CD4-positive, alpha-beta T cell treated with Interleukin-4 for 4 hours (primary cell): ENCODE measurements at places on chromosomes 5 and 9.

DNA sequence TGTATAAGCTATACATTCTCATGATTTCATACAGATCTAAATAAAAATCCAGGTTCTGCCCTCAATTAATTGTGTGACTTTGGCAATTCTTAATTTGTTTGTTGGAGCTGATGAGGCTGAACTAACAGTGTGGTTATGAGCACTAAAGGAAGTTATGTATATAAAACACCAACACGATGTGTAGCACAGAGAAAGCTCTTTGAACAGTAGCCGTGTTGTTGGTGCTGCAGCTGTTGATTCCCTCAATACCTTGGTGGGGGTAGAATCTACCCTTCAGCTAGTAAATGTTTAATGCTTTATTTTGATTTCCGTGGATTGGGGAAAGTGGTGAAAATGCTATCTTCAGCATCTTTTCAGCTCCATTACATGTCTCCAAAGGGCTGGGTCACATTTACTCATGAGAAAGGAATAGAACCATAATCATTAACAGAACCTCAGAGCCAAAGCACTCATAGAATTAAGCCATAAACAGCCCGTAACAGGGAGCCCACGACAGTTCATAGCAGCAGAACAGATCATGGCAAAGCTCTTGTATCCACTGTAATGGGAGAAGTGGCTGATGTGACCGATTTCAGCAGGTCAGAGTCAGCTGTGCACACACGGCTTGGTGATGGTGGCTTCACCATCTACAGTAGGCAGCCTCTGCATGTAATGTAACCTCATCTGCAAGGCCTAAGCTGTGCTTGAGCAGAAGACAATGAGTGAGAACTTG lies 332.7 kb downstream of the DIRAS2 start:
- no peak for DNase-seq

GRCh38 chr5:17061973-17062470 lies 125.9 kb upstream of the MYO10 start:
- DNase-seq = no peak

GRCh38 chr5:178991190-178992145 lies 3.7 kb downstream of the GRM6 start:
- no peak for DNase-seq

DNA sequence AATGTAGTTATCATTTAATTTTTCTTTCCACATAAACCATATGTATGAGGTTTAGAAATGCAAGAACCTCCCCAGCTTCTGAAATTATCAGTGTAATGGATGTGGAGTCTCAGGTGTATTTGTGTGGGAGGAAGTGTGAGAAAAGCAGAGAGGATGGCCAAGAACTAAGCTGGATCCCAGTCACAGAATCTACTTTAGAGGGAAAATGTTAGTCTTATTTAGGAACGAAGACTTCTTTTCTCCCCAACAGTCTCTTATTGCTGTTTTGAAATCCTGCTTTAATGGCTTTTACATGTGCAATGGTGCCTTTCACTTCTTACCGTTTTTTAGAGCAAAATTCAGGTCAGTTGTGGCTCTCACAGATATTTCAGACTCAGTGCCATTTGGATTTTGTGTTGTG lies 3.0 kb downstream of the EQTN start:
- DNase-seq = no peak

GRCh38 chr9:112532427-112532826 lies 45.8 kb downstream of the KIAA1958 start:
- DNase-seq = no peak

DNA sequence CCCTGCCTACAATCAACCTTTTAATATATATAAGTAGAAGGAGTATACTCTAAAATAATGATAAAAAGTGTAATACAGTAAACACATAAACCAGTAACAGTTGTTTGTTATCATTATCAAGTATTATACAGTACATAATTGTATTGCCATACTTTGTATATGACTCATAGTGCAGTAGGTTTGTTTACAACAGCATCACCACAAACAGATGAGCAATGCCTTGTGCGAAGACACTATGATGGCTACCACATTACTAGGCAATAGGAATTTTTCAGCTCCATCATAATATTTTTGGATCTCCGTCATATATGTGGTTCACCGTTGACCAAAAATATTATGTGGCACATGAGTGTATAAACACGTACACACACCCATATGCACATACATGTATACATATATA lies 69.7 kb upstream of the APC start:
- no peak for DNase-seq

GRCh38 chr9:35385042-35385441 lies 104.9 kb upstream of the RUSC2 start:
- DNase-seq = no peak

- DNase-seq = no peak
These were observed 61.3 kb upstream of the TYRP1 start for GRCh38 chr9:12631866-12632265.

GRCh38 chr9:100938507-100938906 lies 90.0 kb upstream of the PLPPR1 start:
- DNase-seq = no peak

DNA sequence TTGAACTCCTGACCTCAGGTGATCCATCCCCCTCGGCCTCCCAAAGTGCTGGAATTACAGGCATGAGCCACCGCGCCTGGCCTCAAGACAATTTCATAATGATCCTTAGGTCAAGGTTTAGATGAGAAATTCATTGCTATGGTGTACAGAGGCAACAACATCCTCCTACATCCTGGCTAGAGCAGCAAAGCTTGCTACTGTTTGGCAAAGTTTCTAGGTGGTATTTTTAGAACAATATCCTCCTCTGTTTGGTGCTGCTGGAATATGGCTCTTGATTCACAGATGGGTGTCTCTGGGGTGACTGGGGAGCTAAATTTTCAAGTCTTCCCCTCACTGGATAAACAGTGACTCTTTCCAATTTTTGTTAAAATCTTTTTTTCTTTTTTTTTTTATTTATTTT lies 30.6 kb downstream of the CRHBP start:
- DNase-seq = no peak

- DNase-seq = no peak
These were observed 1148.1 kb upstream of the ACO1 start for GRCh38 chr9:31236344-31236743.

GRCh38 chr5:113240951-113241726 lies 193.7 kb downstream of the TSSK1B start:
- no peak for DNase-seq

GRCh38 chr9:27870404-27870803 lies 297.1 kb upstream of the C9orf72 start:
- DNase-seq = no peak

DNA sequence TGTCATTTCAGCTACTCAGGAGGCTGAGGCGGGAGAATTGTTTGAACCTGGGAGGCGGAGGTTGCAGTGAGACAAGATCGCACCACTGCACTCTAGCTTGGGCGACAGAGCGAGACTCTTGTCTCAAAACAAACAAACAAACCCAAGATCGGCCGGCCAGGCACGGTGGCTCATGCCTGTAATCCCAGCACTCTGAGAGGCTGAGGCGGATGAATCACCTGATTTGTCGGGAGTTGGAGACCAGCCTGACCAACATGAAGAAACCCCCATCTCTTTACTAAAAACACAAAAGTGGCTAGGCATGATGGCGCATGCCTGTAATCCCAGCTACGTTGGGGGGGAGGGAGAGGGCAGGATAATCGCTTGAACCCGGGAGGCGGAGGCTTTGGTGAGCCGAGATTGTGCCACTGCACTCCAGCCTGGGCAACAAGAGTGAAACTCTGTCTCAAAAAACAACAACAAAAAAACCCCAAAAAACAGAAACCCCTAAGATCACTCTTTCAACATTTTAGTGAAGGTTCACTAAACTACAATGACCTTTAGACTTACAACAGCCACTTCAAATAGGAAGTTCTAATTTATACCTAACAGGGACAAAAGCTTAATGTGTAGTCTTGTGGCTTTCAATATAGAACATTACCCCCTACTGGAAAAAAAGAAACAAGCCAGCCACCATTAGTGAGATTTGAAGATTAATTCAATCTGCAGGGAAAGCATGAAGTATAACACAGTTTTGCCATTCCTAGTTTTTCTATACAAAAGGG lies 7.0 kb downstream of the HSPA9 start:
- DNase-seq = no peak

GRCh38 chr9:137407590-137408300 lies 15.2 kb downstream of the EXD3 start:
- DNase-seq = no peak

DNA sequence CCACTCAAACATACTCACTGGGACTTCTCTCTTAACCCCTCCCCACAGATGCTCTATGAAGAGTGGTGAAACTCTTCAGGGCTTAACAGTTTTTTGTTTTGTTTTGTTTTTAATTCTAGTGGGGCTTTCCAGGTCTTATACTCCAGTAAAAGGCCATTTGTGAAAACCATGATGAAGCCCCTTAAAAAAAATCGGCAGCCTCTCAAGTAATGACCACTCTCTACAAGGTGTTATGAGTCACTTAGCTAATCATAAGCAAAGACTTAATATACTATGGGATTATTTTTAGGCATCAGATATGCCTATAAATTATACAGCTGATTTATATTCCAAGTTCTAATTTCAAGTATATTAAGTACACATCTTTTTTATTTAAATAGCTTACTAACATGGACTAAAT lies 607.9 kb downstream of the RAB3C start:
- DNase-seq = no peak

DNA sequence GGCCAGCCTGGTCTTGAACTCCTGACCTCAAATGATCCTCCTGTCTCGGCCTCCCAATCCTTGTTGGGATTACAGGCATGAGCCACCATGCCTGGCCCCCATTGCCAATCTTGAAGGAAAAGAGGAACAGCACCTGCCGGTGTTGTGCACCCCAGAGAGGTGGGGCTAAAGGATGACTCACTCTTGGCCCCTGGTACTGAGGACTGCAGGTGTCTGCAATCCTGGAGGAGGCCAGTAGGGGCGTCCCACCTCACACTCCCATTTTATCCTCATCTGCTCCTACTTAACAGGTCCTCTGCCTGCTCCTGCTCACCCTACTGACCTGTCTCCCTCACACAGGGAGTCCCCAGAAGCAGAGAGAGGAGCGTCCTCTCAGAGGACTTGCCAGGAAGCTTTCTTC lies 390.4 kb downstream of the ARHGEF28 start:
- no peak for DNase-seq

DNA sequence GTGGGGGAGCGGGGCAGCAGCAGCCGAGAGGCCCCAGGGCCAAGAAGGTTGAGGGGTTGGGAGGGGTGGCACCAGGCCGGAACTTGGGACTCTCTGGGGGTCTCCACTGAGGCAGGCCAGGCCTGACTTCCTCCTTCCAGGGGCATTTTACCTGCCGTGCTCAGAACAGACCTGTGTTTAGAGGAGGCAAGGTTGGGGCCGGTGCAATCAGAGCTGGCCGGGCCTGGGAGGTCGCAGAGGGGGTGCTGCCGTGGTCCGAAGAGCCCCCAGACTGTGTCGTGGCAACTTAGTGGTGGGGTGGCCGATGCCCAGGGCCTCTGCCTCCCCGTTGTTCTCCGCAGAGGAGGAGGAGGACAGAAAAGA lies 21.8 kb downstream of the GLT6D1 start:
- no peak for DNase-seq

DNA sequence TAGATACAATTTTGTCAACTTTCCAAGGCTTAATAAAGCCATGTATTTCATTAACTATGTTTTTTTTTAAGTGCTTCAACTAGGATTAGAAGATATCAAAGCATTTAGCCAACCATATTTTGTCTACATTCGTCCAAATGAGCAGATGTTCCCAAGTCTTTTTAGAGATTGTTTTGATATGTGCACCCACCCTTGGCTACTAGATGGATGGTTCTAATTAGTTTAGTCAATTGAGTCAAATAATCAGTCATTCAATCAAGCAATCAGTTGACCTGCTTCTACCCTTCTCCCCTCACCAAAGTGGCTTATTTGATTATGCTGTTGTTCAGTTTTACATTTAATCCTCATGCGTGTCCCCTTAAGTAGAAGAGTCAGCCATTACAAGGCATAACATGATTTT lies 319.5 kb upstream of the TNC start:
- DNase-seq = no peak

DNA sequence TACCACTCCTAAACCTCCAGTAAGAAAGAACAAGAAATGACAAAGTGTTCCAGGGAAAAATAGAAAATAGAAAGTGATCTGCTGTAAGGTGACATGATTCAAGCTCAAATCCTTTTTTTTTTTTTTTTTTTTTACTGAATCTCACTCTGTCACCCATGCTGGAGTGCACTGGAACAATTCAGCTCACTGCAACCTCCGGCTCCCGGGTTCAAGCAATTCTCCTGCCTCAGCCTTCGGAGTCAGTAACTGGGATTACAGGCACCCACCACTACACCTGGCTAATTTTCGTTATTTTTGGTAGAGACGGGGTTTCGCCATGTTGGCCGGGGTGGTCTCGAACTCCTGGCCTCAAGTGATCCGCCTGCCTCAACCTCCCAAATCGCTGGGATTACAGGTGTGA lies 35.9 kb downstream of the TTLL11 start:
- no peak for DNase-seq

- DNase-seq = no peak
These were observed 38.8 kb upstream of the COL5A1 start for GRCh38 chr9:134602547-134603362.

GRCh38 chr5:43354774-43355173 lies 41.6 kb upstream of the HMGCS1 start:
- DNase-seq = no peak

DNA sequence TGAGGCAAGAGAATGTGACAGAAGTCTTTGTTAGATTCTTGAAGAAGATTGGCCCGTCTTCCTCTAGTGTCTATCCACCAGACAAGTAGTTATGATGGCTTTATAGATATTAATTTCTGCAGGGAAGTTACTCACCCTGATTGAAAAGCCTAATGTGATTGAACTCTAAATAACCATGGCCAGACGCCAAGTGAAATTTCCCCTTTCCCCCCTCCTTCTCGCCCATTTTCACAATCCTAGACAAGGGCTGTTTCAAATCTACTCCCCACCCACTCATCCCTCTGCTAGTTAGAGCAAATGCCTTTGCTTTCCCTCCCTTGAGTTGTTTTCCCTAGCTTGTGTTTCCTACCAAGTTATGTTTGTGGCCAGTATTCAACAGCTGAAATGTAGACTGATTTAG lies 182.5 kb downstream of the TMEM167A start:
- no peak for DNase-seq

DNA sequence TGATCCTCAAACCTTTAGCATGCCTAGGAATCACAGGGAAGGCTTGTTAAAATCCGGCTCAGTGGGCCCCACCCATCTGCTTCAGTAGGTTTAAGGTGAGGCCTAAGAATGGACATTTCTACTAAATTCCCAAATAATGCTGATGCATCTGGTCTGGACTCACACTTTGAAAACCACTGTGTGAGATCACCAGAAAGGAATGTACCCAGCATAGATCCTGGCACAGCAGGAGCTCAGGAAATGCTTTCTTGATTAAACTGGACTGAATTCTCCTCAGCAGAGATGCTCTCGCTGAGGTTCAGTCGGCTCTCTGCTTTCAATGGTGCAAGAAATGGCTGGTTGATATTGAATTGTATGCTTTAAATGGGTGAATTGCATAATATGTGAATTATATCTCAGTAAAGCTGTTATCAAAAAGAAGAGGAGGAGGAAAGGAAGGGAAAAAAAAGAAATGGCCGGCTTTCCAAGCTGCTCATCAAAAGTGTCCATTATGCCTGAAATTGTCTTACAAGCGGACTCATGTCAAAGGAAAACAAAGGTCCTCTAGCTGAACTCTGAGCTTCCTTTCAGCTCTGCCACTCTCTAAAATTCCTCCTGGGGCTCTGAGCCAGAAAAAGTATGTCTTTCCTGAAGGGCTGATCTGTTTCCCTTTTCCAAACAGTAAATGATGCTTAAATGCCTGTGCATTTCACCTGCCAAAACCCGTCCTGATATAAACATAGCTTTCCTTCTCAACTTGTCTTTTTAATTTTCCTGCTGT lies 77.6 kb upstream of the SAP30L start:
- DNase-seq = no peak

GRCh38 chr9:76898786-76899185 lies 7.1 kb downstream of the PRUNE2 start:
- no peak for DNase-seq
